ENCODE measurements at places on chromosomes 11 and 22.

DNA sequence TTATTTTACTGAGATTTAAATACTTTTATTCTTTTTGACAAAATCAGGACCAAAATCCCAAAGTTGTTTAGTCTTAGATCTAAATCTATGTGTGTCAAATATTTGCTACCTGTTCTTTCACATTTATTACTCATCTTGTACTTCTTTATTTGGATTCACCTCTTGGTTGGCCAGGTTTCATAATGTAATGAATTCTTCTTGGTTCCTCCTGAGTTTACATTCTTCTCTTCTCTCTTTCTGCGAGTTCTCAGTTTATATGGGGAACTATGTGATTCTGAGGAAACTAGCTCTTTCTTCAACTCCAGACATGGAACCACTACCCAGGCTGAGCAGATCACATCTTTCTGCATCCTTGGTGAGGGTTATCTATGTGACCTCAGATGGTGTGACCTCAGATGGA, 50.2 kb downstream of the EHF start:
- DNase-seq: no peak

- no peak for DNase-seq
These were observed 462 bp downstream of the UBE2L6 start for GRCh38 chr11:57566905-57567514.

GRCh38 chr11:74203966-74204365, 32.9 kb downstream of the PPME1 start:
- no peak for DNase-seq

- DNase-seq: no peak
These were observed 122.2 kb upstream of the TRPC6 start for GRCh38 chr11:101705972-101706371.

DNA sequence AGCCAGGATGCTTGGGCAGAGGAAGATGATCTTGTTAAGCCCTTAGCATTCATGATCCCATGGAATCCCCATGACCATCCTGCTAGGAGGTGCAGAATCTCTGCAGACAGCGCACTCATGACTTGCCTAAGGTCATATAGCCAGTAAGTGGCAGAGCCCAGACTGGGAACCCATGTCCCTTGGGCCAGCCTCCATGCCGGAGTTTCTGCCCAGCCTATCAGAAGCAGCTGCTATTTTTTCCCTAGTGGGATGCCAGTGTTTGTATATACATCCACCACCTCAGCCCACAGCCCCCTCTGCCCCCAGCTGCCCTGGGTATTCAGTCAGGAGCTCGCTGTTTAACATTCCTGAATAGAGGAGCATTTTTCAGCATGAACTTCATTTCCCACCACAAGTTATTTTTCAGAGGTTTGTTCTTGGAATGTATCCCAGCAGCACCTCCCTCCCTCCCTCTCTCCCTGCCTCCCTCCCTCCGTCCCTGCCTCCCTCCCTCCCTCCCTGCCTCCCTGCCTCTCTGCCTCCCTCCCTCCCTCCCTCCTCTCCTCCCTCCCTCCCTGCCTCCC, 34.4 kb upstream of the SUSD2 start:
- DNase-seq: no peak

Data from head of caudate nucleus (tissue), 42 donors.